SJSA1 (cell line): ENCODE measurements at places on chromosomes 1 and 21. TPM values are rescaled to one million over a fixed set of nuclear protein-coding genes. Genes with fewer than 3 reads are reported as not detected.

Gene CDC42SE1
- total RNA-seq, result 35.2 and 67.2 TPM in 2 replicates

Gene PAX7
- total RNA-seq, result not detected in 2 replicates

DNA sequence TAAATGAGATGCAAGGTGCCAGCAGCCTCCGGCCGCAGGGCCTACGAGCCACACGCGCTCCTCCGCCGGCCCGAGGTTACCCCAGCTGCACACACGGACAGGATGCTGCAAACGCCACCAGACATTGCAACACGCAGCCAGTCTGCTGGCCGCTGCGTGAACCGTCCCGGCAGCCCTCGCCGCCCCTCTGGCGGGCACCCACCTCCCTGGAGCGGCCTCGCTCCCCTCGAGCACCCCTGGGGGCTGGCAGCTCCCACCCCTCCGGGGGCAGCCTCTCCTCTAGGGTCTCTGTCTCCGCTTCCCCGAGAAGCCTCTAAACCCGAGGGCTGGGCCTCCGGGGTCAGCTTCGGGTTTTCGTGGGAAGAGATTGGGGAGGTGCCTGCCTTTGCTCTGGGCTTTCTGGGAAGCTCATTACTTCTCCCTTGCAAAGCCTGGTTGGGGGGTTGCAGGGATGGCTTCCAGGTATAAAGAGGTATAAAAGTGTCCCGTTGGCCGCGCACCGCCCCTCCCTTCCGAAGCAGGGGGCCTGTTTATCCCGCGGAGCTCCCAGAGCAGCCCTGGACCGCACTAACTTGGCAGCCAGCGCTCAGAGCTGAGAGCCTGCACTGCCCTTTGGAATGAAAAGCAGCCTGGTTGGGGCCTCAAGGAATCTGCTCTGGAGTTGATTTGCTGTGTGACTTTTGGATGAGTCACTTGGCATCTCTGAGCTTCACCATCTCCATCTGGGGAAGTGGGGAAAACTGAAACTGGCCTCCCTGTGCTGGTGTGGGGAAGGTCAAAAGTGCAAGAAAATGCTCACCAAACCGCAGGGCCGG is 21.8 kb downstream of the DHRS3 start:
- peak; percentile 55 for DNase-seq

- DNase-seq, result peak; percentile 19
Observed at GRCh38 chr1:46244656-46245371, 2.7 kb upstream of the RAD54L start.

Gene TNFRSF18
- not detected in 2 replicates for total RNA-seq

- no peak for DNase-seq
Observed at GRCh38 chr1:61403679-61404596, 321.0 kb downstream of the TM2D1 start.

Gene AMIGO1
- 0.41 and 0.55 TPM in 2 replicates for total RNA-seq

Gene GJA4
- total RNA-seq, result not detected in 2 replicates

Gene ANGPTL1
- 0.13 TPM in 1 of 2 replicates, not detected in the other for total RNA-seq

GRCh38 chr1:224333939-224334786 is 4.2 kb upstream of the NVL start:
- DNase-seq, result no peak

- DNase-seq, result no peak
Observed at GRCh38 chr1:44032170-44032790, 1.0 kb upstream of the SLC6A9 start.

DNA sequence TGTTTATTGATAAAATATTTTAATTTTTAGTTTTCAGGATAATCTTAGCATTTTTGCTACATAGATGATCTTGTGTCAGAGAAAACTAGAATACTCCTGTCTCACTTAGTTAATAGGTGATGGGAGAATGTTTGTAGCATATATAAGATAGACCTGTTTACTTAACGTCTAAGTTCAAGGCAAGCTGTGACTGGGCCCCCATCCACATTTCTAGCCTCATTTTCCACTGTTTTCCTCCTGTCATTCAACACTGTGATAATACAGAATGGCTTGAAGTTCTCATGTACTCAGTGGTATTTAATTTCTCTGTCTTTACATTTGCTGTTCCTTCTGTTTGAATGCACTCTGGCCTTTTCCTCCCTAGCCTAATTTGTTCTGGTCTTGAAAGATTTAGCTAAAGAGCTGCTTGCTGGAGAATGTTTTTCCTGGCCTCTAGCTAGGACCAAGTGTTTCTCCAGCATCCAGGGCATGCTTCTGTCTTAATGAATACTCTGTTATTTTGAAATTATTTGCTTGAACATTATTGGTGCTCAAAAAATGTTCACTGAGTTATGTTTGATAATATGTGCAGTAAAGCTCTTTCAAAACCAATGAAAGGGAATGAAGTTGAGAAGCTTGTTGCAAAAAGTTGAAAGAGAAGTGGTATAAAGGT is 37.3 kb downstream of the USP25 start:
- DNase-seq, result no peak

GRCh38 chr1:106620521-106620954 is 435.9 kb upstream of the PRMT6 start:
- no peak for DNase-seq

Gene SYCP1
- total RNA-seq, result not detected in 2 replicates

DNA sequence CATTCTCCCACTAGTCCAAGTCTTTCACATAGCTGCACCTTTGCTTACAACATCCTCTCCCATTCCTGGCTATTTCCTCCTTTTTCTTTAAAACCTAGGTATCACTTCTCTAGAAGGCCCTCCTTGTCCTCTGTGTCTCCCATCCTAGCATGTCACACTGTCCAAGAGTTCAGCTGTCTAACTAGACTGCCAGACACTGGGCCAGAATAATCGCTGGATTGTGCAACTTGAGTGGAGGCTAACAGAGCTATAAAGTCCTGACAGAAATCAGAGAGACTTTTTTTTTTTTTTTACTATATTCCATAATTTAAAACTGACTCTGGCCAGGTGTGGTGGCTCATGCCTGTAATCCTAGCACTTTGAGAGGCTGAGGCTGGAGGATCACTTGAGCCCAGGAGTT is 4.2 kb upstream of the ANGPTL7 start:
- DNase-seq, result no peak

GRCh38 chr1:203682473-203683383 is 56.1 kb downstream of the ATP2B4 start:
- no peak for DNase-seq
